ENCODE measurements at places on chromosomes 5 and 9.

GRCh38 chr9:90086101-90086511, 481.3 kb downstream of the GADD45G start:
- no peak for DNase-seq

DNA sequence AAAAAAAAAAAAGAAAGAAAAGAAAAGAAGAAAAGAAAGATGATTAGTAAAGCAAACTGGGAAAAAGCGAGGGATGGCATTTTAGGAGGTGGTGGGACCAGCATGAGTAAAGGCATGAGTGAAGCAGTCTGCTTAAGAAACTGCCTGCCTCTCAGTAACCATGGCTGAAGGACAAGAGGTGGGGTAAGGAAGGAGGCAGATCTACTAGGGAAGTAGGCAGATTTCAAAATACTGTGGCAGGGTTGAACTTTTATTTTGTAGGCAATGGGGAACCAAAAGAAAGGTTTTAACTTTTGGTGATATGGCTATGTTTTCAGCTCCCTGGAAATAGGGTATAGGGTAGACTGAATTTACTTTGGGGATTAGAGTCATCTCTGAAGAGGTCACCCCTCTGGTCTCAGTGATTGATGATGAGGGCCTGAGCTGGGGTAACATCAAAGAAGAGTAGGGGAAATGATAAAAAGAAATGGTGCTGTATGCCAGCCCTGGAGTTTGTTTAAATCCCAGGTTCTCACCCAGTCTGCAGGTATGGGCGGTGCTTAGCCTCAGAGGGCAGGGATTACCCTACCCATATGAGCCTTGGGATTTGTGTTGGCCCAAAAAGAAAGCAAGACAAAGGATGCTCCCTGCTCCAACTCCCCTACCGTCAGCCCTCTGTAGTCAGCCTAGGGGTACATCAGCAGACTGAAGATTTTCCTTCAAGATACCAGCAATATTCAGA, 316.2 kb downstream of the CWC27 start:
- no peak for DNase-seq

DNA sequence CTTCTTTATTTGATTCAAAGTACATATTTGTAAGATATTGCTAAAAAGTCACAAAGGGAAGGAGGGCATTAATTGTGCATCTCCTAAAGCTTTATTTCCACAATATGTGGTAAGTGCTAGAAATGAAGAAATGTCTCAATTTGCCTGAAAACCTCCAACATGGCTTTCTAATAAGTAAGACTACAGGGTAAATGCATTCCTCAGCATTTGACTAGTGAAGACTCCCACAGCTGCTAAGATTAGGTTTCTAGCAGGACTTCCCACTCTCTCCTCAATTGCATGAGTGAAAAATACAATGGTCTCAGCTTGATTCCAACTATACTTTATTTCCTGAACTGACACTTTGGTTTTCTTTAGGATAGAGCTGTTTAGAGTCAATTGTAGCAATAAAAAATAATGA, 162.1 kb downstream of the ELAVL2 start:
- DNase-seq: no peak

GRCh38 chr5:142134331-142135010, 25.9 kb downstream of the NDFIP1 start:
- DNase-seq: no peak

DNA sequence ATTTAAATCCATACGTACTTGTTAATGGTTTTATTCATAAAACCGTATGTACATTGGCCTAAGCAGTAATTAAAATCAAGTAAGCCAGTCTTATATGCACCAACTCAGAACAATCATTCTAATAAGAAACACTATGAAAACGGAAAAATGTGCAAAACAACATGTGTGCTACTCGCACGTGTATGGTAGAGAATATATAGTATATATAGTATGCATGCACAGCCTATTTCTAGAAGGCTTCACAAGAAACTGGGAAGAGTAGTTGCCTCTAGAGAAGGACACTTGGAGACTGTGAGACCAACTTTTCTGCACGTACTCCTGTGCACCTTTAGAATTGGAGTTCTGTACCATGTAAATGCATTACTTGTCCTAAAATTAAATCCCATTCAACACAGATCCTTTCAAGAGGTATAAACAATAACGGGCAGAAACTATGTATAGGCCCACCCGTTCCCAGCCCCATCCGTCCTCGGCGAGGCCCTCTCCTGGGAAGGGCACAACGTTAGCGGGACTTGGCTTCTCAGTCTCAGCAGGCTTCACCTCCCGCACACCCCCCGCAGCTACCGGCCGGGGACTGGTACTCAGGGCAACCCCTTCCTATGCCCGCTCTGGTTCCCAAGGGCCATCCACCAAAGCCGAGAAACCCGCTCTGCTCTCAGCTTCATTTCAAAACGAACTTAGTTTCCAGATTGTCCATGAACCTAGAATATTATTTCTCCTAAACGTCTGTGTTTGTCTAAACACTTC, 2.0 kb downstream of the CDC14B start:
- no peak for DNase-seq

GRCh38 chr9:133003071-133003461, 24.6 kb downstream of the GFI1B start:
- DNase-seq: no peak

DNA sequence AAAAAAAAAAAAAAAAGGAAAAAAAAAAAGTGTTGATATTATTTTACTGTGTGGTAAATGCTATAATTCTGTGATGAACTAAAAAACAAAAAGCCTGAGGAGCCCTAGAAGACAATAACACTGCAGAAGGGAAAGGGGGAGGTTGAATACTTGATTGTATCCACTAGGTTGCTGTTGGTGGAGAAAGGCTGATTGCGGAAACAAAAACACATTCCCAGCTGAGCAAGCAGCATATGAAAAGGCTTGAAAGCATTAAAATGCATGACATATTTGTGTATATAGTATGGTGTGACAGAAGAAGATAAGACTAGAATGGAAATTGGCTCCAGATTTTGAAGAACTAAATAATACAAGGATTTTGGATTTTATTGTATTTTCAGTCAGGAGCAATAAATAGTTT, 8.9 kb downstream of the RABGAP1 start:
- peak; percentile 21 for DNase-seq

- DNase-seq: no peak
These were observed 94.2 kb downstream of the PAX5 start for GRCh38 chr9:36939655-36940499.

- no peak for DNase-seq
These were observed 83.0 kb downstream of the NTNG2 start for GRCh38 chr9:132244582-132245455.

DNA sequence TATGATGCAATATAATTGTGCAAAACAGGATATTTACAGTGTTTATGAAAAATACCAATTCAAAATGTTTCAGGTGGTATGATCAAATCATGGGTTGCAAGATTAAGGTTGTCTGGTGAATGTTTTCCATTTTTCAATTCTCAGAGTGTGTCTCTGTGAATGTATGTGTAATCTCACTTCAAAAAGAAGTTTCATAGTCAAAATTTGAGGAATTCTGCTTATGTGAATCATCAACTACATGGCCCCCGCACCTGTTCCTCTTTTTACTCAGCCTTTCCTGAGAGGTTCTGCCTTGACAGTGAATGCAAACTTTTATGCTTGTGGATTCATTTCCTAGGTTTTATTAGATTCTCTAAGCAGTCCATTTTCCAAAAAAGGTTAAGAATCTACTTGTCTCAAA, 32.1 kb downstream of the KCTD16 start:
- no peak for DNase-seq

- no peak for DNase-seq
These were observed 25.3 kb upstream of the SLC1A1 start for GRCh38 chr9:4464911-4465513.

GRCh38 chr5:155406815-155407214, 393.3 kb downstream of the KIF4B start:
- DNase-seq: no peak

- no peak for DNase-seq
These were observed 290.7 kb upstream of the IL12B start for GRCh38 chr5:159620853-159621540.

DNA sequence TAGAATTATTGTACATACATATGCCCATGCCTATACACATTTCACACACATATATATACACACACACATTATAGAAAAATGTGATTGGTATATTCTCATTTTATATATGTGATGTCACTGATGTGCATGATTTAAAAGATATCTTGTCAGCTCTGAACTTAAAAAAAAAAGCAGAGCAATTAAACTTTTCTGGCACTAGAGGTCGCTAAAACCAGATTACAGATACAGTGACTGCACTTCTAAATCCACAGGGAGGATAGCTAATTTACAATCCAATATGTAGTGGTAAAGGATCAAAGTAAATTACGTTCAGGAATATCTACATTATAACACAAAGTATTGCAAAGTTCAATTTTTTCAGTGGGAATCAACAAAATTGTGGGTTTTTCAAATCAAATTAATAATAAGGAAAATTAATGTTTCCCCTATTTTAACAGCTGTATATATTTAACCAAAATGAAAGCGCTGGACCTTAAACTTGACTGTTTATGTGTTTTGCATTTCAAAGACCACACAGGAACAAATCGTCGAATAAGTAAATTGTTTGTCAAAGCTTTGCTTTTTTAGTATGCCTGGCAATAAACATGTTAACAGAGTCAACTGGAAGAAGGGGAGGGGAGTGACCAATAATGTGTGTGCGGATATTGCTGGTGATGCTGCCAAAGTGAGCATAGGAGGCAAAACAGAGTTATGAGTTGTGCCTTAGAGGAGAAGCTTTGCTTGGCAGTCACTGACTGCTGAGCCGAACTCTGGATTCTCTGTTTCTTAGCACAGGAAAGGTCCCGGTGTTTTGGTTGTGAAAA, 1201.4 kb upstream of the C9orf72 start:
- DNase-seq: no peak

- no peak for DNase-seq
These were observed 79.7 kb upstream of the SPDL1 start for GRCh38 chr5:169503886-169504285.

- peak; percentile 91 for DNase-seq
These were observed 1.7 kb upstream of the ALDH1A1 start for GRCh38 chr9:72954431-72955125.

- DNase-seq: no peak
These were observed 5.6 kb upstream of the BNIP1 start for GRCh38 chr5:173138707-173139106.

DNA sequence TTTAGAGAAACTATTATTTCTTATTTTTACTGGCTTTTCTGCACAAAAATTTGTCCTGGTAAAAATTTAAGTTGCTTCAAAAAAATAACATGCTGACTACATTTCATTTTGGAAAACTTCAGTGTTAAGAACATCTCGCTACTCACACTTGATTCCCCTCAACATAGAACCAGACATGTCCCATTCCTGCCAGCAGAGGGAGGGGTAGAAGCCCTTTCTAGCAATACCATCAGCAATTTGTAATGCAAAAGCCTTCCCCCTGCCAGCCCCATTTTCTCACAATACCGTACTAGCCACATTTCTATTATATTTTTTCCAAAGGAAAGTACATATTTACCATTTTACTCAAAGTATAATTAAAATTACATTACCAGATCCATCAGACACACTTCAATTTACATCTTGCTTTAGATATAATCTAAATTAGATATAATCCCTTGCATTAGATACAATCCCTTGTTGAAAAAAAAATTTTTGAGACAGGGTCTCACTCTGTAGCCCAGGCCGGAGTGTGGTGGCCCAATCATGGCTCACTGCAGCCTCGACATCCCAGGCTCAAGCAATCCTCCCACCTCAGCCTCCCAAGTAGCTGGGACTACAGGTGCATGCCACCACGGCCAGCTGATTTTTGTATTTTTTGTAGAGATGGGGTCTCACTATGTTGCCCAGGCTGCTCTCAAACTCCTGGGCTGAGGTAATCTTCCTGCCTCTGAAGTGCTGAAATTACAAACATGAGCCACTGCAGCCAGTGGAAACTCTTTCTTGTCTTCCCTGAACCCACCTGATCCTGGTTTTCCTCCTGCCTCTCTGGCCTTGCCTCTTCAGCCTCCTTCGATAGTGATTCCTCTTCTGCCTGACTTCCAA, 39.6 kb upstream of the IDNK start:
- peak; percentile 3 for DNase-seq

DNA sequence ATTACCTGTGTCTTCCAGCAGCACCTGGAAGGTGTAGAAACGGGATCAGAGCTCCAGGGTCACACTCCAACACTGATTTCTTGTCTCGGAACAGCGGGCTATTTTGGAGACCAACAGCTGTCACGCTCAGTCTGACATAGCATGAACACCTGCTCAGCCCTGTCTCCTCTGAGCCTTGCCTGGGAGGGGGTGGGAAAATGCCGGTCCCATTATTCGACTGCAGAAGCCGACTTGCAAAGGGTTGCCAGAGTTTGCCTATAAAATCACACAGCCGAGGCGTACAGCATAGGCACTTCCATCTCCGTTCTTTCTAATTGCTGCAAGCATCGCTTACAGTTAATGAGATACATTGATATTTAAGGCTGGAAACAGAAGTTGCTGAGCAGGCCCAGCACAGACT, 300.8 kb upstream of the MSX2 start:
- DNase-seq: no peak

DNA sequence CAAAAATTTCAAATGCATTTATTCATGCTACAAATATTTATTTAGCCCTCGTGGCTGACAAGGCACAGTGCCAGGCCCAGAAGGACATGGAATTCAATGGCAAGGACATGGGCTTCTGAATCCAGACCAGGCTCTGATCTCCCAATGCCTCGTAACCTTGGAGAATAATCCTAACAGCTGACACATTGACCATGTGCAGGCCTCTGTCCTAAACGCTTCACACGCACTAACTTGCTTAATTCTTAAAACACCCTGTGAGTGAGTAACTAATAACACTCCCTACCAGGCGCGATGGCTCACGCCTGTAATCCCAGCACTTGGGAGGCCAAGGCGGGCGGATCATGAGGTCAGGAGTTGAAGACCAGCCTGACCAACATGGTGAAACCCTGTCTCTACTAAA, 33.2 kb downstream of the MYO10 start:
- no peak for DNase-seq

- no peak for DNase-seq
These were observed 43.3 kb downstream of the ANKRD33B start for GRCh38 chr5:10607023-10607665.

GRCh38 chr5:31027721-31028120, 165.8 kb upstream of the CDH6 start:
- DNase-seq: no peak

- no peak for DNase-seq
These were observed 1.0 kb upstream of the NTMT1 start for GRCh38 chr9:129624947-129625346.

GRCh38 chr5:160837211-160837610, 14.8 kb downstream of the ATP10B start:
- DNase-seq: no peak

All from NCI-H1930 (cell line).